ENCODE measurements at places on chromosomes 5 and 9.
A peak's percentile ranks its signal among the peaks of the same experiment; 100 is the strongest.

DNA sequence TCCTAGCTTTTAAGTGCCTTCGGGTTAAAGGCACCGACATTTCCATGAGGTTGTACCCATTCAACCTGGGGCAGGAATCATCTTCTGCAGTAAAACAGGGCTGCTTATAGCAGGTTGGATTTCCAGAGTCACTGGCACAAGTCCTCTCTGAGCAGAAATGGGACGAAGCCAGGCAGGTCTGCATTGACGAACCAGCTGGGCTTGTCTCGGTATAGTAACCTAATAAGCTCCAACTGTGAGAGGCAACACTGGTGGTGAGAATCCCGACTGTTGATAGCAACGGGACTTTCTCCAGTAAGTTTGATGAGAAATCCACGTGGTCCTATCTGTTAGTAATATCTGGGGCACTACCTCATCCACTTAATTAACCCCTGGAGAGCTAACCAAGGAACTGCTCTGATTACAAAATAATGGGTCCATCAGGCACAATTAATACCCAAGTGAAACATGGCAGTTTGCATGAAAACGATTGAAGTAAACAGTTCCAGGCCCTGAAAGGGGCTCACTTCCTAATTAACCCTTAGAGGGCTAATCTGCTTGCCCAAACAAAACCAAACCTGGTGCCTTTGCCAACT, 491.0 kb upstream of the C9orf72 start:
- no peak for DNase-seq

DNA sequence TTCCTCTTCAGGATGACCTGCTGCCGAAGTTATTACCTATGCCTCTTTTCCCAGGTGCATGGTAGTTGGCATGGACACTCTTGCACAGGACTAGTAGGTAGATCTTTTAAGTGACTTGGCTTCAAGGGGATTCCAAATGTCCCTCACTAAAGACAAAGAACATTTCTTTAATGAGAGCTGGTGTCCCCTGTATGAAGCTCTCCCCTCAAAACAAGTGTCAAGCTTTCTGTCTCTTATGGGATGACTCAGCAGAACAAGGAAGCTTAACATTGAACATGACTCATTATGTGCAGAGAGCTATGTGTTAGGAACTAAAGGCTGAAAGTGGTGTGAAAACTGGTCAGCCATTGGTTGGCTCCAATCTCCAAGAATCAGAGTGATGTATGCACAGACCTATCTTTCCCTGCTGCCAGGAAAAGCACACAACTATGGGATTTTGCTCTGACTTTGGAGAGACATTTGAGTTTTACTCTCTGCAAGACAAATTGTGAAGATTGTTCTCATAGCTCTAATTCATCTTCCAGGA, 120.5 kb downstream of the PRDM6 start:
- peak; percentile 91 for DNase-seq

- DNase-seq, result no peak
These were observed 104.9 kb downstream of the MARCHF3 start for GRCh38 chr5:126925482-126925881.

DNA sequence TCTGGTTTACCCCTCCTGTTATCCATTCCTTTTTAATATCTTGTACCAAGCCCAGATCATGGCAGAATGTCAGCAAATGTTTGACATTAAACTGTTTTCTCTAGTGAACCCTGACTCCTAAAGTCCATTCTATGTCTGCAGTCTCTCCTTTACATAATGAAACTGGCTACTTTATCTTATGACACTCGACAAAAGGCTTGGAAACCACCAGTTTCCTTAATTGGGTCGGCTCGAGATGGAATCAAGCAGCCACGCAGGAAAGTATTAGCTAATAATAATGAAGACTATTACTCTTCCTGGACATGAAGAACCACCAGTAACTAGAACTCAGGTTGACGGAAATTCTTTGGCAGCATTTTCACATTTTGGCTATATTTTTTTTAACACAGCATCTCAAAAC, 17.5 kb downstream of the DAP start:
- DNase-seq, result no peak

- DNase-seq, result no peak
These were observed 68.8 kb downstream of the JAKMIP2 start for GRCh38 chr5:147713550-147714295.

DNA sequence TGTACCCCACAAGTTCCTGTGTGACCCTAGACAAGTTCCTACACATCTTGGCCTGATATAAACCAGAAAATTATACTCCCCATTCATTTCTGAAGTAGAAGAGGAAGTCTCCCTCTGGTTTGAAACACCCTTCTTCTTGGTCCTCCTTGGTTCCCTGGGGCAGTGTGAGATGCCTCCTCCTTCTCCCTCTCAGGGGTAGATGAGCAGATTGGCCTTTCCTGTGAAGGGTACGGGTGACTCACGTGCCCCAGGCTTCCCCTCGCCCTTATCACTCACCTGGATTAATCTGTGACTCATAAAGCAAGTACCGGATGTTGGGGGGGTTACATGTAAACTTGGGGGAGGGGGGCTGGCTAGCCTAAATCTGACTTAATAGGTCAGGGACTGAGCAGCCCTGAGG, 11.1 kb upstream of the AQP3 start:
- DNase-seq, result peak; percentile 88

DNA sequence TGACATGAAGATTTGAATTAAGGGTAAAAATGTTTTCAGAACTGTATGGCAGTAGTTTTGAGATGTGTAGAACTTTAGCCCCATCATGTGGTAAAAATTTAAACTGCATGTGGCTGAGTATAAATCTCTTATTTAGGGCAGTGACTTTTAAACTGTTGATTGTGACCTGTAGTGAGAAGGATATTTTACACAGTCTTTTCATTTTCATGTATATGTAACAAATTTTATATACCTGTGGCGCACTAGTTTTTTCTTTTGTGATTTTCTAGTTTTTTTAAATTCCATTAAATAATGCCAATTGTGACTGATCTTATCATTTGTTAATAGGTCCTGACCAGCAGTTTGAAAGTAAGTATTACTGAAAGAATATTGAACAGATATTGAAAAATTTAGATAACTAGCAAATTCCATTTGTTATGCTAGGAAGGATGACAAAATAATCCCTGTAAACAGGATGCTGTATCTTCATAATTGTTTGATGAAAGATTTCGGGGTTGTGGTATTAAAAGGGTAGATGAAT, 47.2 kb downstream of the GPBP1 start:
- DNase-seq, result peak; percentile 64

DNA sequence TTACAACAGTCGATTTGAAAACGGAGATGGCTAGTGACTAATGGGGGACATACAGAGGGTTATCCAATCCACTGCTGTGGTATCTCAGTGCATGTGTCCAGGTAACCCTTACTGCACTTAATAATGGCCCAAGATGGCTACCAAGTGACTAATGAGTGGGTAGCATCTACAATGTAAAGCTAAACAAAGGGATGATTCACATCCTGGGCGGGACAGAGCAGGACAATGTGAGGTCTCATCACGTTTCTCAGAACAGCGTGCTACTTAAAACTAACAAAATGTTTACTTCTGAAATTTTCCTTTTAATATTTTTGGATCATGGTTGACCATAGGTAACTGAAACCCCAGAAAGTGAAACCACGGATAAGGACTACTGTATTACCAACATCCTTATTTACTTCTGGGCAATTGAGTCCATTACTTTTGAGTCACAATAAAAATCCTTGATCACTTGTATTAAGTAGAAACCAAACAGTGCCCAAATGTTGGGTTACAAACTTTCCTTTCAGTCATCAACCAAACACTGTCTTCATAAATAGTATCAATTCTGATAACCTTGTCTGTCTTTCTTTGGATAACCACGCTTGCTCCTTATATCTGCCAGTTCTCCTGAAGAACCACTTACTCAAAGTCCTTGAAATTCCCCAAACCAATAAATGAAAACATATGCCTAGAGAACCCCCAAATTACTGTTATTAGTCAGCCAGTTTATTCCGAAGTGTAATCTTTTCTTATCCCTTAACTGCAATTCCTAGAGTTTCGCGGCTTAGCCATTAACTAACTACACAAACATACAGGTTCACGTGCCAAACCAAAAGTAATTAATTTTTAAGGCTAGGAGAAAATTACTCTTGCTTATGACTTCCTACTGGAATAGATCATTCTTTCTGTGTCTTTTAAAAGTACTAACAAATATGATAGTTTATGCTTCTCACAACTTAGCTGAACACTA, 59.7 kb downstream of the ELL2 start:
- DNase-seq, result peak; percentile 67

DNA sequence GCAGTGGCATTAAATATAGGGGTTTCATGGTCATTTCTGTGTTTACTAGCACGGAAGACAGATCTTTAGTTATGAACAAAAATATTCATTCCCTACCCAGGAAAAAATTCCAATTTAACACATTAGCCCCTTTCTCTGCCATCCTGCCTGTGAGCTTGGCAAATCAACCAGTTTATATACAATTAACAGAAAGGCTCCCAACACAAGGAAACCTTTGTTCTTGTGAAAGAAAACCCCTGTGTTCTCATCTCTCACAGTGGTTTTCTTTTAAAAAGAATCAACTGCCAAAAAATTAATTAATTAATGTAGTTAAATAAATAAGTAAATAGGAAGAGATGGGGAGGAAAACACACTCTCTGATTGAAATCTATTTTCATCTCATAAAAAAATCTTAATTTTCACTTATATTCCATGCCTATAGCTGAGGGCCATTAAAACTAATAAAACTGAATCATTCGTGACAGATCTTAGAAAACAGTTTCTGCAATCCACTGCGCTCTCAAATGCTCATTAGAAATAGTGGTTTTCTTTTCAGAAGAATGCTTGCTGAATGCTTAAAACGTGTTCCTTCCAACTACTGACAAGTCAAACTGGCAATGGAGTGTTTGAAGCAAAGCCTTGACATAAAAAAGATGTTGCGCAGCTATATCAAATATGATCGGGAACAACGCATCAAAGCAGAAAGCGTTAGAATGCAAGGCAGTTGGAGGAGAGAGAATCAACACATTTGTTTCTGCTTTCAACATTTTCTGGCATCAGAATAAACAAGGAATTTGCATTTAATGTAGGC, 387.7 kb downstream of the TLR4 start:
- no peak for DNase-seq

DNA sequence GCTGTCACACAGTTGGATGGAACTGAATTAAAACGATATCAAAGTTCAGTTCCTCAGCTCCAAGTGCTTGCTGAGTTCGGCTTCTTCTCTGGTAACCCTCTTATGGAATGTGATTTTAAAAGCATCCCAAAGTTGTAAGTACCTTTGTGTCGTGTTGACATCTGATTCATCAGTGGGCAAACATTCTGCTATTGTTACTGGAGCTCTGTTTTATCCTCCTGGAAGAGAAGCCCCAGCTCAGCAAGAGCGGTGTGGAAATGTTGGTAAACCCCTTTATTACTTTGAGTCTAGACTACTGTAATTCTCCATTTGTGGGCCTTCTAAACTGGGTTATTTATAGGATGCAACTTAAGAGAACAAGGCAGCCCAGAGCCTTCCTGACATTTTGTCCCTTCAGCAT, 699.3 kb upstream of the WWC1 start:
- DNase-seq, result no peak

DNA sequence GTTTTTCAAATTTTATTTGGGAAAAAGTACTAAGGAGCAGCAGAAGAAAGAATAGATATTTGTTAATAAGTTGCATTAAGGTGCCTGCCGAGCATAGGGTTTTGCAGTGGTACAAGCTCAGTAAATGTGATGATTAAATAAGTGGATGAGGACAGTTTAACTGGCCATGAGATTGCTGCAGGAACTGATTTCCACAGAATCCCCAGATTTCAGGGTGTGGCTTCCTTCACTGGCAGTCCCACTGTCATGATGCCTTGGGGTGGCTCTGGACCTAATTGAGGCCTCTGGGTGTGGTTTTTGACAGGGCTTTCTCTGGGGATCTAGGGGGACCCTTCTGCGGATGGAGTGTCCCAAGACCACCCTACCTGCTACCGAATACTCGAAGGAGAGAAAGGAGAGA, 1.4 kb downstream of the PHF24 start:
- DNase-seq, result no peak

GRCh38 chr5:111138096-111138495, 45.9 kb downstream of the WDR36 start:
- no peak for DNase-seq

DNA sequence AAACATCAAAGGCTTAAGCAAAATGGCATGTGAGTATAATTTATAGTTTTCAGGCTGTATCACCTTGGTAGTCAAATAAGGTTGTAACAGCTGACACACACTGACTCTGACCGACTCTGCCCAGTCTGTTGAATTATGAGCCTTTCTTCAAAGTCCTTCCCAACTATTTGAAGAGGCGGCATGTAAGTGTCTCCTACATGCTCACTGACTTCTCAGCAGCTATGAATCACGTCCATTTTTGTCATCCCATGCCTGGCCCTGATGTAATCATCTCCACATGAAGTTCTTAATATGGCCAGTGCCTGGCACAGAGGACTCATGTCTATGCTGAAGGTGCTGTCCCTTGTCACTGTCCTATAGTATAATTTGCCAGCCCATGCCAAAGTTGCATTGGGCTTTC, 5.1 kb upstream of the PTBP3 start:
- peak; percentile 90 for DNase-seq

GRCh38 chr5:160198146-160198545, 31.2 kb upstream of the FABP6 start:
- no peak for DNase-seq

GRCh38 chr5:61657686-61658085, 325.6 kb downstream of the ZSWIM6 start:
- no peak for DNase-seq

- DNase-seq, result peak; percentile 97
These were observed 74.8 kb upstream of the ZNF622 start for GRCh38 chr5:16540421-16540820.

- DNase-seq, result peak; percentile 54
These were observed 128.5 kb upstream of the VLDLR start for GRCh38 chr9:2493109-2493508.

- no peak for DNase-seq
These were observed 340.7 kb downstream of the TLE4 start for GRCh38 chr9:79912318-79913070.

DNA sequence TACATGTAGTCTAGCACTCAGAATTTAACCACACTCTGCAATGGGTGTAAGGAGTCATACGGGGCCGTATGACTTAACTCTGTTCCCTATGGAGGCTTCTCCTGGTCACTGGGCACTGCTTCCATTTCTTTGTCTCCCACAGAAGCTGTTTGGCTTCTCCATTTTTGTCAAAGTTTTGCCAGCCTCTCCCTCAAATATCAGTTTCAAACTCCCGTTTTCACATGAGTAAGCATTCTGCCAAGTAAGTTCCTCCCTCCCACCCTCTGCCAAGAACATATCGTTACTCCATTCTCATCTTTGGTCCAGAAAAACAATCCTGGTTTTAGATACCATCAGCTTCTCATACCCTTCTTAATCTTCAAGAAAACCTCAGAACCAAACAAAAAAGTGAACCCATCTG, 6.1 kb downstream of the AFAP1L1 start:
- no peak for DNase-seq

- DNase-seq, result no peak
These were observed 158.3 kb upstream of the CCDC152 start for GRCh38 chr5:42598311-42598710.

DNA sequence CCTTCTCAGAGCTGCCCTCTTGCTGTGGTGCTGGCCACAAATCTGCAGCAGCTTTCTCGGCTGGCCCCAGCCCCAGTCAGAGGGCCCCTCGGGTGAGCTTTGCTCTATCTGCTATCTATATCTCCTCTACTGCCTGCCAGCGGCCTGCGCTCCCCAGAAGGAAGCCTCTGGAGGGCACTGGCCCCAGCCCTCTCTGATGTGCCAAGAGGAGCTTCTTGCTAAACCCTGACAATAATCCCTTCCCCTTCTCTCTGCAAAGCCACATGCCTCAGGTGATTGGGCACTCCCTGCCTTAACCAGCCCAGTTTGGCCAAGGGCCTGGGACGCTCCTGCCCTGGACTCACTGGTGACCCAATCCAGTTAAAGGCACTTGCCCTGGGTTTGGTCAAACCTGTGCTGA, 42.7 kb downstream of the CAMK2A start:
- DNase-seq, result no peak

All from kidney tubule cell (primary cell).